ENCODE measurements at places on chromosomes 6 and 20. TPM values are rescaled to one million over a fixed set of nuclear protein-coding genes. Genes with fewer than 3 reads are reported as not detected.

Gene PRSS35
- total RNA-seq: 5.2 TPM

Gene CHD6
- 32.5 TPM for total RNA-seq

GRCh38 chr20:58637466-58638213 lies 13.4 kb upstream of the STX16 start:
- no peak for DNase-seq

DNA sequence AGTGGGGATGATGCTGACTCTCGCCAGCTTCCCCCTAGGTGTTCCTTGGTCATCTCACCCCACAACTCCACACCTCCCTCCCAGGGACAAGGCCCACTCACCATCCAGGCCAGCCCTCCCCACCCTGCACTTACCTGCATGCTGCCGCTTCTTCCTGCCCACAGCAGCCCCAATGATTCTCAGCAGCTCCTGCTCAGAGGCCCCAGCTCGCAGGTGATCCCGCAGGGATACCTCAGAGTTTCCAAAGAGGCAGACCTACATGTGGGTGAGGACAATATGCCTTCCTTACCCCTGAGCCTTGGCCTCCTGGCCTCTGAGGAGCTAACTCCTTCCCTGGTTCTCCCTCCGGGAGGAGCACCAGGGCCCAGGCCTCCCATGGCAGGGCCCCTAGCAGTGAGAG lies 24.6 kb downstream of the MOCS1 start:
- DNase-seq: no peak

DNA sequence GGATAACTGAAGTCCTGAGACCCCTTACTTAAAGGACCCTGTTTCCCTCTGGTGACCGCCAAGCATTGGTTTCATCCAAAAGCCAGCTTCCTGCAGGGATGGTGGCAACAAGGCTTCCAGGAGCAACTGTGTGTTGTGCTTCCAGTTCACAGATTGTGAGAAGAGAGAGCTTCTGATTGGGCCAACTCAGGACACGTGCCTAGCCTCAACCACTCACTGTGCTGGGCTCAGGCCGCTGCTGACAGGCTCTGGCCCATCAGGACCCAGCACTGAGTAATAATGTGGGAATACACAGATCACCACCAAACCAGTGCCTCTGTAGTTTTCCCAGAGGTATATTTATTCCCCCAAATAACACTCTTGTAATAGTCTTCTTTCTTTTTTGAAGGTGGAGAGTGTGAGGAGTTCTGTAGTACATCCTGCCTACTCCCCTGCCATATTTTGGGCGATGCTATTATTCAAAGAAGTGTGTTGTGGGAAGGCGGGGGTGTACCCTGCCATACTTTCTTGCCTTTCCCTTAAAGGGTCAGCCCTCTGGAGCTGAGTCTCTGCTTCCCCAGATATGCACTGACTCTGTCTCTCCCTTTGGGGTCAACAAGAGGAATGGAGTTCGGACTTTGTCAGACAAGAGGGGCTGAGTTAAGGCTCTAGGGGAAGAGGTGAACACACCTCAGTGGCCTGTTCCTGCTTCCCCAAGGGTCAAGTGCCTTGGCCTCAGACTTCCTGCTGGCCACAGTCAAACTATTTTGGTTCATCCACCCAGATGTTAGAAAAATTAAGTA lies 23.2 kb downstream of the PPP1R16B start:
- no peak for DNase-seq

Gene UST
- total RNA-seq: 9.0 TPM

Gene KHDRBS2
- total RNA-seq: not detected

DNA sequence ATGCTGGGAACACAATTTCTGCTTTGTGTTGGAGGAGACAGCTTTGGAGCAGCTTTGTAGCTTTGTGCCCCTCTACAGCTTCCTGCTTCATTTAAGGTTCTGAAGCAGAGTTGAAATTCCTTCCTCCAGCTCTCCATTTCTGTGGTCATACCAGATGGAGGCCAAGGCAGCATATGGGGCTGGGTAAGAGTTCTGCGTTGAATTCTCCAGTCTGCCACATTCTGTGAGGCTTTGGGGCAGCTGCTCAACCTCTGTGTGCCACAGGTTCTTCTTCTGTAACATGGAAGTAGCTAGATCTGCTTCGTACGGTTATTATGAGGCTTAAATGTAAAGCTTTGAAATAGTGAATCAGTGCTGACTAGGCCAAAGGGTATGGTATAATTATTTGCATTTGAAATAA lies 2.9 kb upstream of the TRIM26 start:
- DNase-seq: no peak

DNA sequence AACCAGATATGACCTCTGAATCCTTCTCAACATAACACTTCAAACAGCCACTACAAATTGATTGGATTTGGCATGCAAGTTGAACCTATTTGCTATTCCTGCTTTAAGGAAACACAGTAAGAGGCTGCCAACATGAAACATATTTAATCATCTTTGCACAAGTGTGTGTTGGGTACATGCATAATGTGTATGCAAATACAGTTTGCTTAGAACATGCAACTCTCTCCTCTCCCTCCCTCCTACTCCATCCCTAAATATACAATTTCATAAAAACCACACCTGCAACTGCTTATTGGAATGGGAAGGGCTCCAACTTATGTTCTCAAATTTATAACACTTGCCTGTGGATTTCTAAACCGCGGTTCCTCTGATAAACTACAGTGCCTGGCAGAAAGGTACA lies 71.5 kb downstream of the CD83 start:
- no peak for DNase-seq
